ENCODE measurements at places on chromosomes 4 and X.
A peak's percentile ranks its signal among the peaks of the same experiment; 100 is the strongest.

DNA sequence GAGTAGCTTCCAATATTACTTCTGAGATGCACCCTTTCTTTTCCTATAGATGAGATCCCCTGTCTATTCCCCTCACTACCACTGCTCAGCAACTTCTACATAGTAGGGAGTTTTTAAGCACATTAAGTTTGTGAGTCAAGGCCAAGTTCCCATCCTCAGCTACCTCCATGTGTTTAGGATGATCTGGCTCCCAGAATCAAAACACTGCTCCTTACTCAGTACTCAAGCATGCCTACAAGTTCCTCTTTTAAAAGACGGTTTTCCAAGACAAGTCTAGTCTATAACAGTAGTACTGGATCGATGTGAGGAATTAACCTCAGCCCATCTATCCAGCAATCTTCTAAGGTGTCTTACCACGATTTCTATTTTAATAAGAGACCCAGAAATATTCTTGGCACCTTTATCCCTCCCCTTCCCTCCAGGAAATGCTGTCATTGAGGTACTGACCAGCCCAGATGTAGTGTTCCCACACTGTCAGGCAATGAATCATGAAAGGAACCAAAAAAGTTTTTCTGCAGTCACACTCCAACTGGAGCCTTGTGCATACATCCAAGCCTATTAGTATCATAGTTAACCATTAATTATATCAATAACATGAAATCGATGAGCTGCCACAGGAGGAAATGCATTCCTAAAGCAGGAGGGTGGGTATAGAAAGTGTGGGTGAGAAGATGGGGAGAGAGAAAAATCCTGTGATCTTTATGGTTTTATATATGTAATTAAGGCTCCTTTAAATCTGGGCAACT, 29.6 kb downstream of the AREG start:
- no peak for DNase-seq

DNA sequence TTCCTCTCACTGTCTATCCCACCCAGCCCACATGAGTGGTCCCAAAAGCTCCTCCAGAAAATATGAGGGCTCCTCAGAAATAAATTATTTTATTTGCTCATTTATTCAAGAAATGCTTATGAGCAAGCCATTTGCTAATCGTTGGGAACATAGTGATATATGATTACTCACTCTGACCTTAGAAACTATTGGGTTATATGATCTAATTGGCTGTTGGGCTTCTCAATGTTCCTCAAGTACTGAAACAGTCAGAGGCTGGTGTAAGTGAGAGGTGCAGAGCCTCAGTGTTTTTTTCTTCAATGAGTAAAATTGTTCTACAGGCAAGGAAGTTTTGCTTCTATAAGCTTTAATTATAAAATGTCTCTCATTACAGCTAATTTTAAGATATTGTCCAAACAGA, 893.8 kb upstream of the INTU start:
- no peak for DNase-seq

DNA sequence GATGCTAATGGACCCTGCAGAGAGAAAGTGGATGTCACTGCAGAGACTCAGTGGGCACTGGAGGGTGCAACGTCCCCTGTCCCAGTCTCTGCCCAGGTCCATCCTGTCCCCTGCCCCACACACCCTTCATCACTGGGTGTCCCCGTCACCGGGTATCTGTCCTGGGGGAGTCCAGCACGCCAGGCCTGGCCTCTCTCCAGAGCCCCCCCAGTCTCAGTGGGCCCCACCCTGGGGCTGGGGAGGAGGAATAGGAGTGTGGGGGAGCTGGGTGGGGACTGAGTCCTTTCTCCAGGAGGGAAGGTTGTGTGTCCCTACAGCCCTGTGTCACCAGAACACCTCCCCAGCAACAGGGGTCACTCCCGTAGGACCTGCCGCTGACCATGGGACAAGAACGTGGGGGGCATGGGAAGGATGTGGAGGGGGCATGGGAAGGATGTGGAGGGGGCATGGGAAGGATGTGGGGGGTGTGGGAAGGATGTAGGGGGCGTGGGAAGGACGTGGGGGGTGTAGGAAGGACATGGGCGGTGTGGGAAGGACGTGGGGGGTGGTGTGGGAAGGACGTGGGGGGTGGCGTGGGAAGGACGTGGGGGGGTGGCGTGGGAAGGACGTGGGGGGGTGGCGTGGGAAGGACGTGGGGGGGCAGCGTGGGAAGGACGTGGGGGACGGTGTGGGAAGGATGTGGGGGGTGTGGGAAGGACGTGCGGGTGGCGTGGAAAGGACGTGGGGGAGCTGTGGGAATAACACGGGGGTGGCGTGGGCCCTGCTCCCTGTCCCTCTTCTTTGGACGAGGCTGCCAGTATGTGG, 21.0 kb upstream of the SPON2 start:
- DNase-seq, result no peak

DNA sequence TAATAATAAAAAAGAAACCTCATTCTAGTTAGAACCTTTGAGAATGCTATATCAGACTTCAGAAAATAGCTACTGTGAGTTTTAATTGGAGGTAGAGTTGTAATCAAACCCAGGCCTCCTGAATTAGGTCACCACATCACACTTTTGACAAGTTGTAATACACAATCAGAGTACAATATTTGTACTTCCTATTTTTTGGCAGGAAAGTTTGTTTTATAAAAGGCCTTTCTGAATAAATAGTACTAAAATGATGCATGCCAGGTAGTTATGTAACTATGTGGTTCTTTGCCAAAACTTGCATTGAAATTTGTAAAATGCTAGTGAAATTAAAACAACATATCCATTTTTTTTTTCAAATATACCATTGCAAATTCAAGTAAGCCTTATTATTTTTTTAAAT, 26.8 kb downstream of the ADH7 start:
- DNase-seq, result no peak

DNA sequence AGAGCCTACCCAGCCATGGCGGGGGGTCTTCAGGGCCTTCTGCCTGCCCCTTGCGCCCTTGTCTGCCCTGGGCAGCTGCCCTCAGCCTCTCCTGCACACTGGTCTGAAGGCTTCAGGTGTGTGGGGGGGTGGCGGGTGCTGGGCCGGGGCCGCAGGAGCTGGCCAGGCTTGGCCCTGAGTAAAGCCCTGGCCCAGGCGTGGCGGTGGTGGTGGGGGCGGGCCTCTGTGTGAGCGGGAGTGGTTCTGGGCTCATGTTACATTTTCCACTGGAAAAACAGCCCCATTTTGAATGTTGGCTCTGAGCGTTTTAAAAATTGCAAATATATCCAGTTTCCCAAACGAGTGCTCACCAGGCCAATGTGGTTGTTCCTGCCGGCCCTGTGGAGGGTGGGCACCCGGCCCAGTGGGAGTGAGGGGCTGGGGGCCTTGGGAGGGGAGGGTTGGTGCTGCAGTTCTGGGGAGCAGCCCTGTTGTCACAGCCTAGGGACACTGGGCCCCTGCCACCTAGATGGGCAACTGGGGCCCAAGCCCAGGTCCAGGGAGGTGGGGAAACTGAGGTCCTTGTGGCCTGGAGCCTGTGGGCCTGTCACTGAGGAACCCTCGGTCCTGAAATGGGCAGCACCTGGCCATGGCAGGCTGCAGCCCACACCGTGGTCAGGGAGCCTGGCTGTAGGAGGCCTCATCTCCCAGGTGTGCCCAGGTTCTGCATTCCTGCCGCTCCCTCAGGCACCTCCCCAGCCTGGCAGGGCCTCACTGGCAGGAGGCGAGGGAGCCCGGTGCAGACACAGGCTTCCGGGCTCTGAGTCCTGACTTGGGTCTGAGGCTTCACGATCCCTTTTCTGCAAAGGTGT, 28.3 kb downstream of the FGFRL1 start:
- no peak for DNase-seq

DNA sequence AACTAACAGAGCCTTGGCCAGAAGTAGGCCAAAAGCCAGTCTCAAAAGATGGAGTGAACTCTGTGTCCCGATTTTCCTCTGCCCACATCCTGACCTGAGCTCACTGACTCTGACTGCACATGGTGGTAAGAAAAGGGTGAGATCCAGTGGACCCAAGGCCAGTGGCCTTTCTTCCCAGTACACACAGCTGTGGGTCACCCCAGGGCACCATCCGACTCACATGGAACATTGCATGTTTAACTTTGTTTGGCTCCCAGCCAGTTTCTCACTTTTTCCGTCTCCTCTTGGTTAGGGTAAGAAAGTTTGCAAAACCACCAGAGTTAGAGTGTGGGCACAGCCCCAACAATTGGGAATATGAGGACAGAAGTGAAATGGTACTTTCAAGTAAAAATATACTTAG, 69.8 kb downstream of the GAB1 start:
- no peak for DNase-seq

DNA sequence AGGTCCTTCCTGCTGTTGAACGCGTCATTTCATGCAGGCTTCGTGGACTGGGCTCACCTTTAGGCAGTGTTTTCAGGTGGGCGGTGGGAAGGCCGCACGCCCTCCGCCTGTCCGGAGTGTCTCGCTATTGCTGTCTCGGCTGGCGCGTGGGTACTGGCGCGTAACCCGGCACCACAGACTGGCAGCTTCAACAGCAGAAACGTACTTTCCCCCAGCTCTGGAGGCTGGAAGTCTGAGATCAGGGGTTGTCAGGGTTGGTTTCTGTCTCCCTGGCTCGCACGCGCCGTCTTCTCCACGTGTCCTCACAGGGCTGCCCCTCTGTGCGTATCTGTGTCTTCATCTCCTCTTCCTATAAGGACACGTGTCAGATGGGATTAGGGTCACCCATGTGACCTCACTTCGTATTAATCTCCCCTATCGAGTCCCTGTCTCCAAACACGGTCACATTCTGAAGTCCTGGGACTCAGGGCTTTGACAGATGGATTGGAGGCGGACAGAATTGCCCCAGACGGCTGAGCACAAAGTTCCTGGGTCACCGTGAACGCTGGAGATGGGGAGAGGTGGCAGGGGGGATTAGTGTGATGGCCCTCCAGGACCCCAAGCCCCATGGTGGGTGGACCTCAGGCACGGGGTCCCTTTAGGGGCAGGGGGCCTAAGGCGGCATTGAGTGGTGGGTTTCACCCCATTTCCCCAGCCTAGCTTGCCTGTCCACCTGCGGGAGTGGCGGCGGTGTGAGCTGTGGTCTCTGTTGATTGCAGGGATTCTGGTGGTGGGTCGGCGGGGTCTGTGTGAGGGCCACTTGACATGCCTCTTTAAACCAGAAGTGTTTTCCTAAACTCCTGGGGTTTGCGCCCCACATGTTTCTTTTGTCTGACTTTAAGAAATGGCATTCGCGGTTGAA, 83.4 kb upstream of the LRPAP1 start:
- DNase-seq, result no peak

- DNase-seq, result peak; percentile 80
Observed at GRCh38 chr4:13917015-13917414, 289.5 kb upstream of the BOD1L1 start.

DNA sequence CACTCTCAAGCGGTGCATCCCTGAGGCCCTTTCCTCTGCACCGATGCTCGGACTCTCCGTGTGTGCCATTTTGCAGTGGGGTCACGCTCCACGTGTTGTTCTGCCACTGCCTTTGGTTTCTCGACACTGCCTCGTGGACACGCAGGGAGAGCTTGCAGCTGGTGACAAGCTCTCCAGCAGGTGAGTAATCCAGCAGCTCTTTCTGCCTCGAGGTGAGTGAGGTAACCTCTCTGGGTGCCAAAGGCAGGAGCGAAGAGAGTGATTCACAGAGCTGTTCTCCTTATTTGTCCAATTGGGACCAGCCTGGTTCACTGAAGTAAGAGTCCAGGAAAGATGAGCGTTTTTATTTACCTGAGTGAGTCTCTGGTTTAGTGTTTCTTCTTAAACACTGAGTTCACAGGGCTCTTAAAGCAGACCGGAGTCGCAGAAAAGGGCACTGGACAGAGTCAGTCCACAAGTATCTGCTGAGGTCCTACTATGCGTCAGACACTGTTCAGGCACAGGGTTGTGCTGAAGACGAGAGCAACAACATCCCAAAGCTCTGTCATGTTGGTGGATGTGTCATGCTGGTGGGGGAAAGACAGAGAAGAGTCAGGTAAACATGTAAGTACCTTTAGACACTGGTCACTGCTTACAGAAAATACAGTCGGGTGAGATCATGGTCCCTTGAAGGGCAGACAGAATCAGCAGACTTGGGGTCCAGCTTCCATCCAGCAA, 61.8 kb downstream of the FHDC1 start:
- DNase-seq, result no peak

DNA sequence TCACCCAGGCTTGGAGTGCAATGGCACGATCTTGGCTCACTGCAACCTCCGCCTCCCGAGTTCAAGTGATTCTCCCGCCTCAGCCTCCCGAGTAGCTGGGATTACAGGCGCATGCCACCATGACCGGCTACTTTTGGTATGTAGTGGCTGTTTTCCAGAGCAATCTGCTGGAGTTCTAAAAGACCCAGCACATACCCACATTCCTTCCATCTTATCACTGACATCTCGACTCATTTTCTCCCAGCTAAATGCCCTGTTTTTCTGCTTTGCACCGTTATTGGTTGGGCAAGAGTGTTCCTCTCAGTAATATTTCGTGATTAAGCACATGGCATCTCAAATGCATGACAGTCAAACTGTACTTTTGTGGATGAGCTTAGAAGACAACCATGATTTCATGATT, 53.7 kb downstream of the PRKX start:
- no peak for DNase-seq

DNA sequence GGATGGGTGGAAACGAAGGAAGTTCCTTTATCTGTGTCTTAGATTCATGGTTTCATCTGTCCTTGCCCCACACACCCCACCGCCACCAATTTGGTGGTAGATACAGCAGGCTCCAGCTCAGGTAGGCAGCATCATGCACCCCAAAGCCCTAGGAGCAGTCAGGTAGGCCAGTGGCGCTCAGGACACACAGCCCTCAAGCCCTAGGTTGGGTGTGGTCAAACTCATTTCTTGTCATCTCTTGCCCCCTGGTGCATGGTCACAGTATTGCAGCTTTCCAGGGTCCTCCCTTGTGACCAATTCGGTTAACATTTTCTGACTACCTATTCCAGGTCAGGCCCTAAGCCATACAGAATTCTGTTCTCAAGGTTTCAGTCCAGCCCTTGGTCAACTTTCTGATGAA, 14.5 kb upstream of the PRRG3 start:
- no peak for DNase-seq

DNA sequence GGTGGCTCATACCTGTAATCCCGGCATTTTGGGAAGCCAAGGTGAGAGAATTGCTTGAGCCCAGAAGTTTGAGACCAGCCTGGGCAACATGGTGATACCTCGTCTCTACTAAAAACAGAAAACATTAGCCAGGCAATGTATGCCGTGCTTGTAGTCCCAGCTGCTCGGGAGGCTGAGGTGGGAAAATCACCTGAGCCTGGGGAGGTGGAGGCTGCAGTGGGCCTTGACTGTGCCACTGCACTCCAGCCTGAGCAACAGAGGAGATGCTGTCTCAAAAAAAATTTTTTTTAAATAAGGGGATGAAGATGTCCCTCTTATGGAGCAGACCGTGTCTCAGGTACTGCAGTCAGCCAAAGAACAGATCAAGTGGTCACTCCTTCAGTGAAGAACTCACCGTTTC, 13.5 kb downstream of the CTAG1B start:
- no peak for DNase-seq
